ENCODE measurements at places on chromosomes 2 and 18. TPM values are rescaled to one million over a fixed set of nuclear protein-coding genes. Genes with fewer than 3 reads are reported as not detected.

B4GALT6 gene
- total RNA-seq: 1.4 TPM

DNA sequence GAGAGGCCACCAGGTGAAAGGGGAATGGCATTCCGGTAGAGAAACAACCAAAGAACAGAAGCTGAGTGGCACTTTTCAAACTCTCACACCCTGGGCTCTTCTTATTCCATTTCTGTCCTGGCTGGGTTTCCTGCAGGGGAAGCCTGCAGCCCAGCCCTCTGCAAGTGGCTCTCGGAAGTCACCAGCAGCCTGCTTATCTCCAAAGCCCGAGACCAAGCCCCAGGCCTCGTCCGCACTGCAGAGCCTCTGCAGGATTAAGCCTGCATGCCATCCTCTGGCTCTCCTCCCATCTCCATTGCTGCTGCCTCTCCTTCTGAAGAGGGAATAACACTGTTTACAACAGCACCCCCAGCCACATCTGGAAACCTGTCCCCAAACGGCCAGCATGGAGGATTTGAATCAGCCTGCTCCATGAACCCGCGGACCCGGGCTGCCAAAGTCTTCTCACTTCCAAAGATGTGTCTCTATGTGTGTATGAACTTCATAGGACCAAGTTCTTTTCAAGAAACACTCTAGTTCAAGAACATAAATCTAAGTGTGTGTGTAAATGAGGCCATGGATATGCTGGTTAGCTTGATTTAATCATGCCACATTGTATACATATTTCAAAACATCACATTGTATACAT, 54.2 kb downstream of the DIPK1C start:
- DNase-seq: no peak

DNA sequence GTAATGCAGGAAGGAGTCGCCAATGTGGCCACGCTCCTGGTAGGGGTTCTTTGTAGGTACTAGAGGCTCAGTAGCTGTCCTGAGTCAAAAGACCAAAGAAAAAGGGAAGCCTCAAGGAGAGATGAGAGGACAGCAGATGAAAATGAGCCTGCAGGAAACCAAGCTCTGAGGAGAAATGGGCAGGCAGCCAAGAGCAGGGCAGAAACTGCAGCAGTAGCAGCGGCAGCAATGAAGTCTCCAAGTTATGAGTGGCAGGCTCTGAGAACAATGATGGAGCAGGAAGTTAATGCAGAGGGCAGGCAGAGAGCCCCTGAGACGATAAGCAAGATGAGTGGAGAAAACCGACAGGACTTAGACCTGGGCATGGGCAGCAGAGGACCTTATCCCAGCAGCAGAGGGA, 48.2 kb upstream of the TMEM200C start:
- DNase-seq: no peak

C2orf78 gene
- not detected for total RNA-seq

GRCh38 chr2:70868970-70869369, 33.4 kb upstream of the CD207 start:
- DNase-seq: no peak

DNA sequence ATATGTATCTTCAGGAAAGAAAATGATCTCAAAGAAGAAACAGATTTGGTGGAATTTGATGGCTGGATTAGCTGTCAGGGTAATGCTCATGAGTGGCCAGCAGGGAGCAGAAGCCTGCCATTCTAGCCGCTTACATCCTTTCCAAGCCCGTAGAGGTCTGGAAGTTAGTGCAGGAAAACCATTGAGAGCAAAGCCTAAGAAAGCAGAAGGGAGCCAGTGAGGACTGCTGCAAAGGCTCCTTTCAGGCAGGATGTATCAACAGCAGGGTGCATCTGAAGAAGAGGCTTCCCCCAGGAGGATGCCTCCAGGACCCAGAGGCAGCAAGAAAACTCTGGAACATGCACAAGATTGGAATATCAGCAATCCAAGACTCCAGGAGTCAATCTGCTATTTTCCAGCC, 22.9 kb upstream of the LBH start:
- peak; percentile 76 for DNase-seq

ATP6V1B1 gene
- total RNA-seq: not detected

COLEC12 gene
- not detected for total RNA-seq

GRCh38 chr2:46967990-46968647, 52.5 kb upstream of the MCFD2 start:
- DNase-seq: peak; percentile 87

DNA sequence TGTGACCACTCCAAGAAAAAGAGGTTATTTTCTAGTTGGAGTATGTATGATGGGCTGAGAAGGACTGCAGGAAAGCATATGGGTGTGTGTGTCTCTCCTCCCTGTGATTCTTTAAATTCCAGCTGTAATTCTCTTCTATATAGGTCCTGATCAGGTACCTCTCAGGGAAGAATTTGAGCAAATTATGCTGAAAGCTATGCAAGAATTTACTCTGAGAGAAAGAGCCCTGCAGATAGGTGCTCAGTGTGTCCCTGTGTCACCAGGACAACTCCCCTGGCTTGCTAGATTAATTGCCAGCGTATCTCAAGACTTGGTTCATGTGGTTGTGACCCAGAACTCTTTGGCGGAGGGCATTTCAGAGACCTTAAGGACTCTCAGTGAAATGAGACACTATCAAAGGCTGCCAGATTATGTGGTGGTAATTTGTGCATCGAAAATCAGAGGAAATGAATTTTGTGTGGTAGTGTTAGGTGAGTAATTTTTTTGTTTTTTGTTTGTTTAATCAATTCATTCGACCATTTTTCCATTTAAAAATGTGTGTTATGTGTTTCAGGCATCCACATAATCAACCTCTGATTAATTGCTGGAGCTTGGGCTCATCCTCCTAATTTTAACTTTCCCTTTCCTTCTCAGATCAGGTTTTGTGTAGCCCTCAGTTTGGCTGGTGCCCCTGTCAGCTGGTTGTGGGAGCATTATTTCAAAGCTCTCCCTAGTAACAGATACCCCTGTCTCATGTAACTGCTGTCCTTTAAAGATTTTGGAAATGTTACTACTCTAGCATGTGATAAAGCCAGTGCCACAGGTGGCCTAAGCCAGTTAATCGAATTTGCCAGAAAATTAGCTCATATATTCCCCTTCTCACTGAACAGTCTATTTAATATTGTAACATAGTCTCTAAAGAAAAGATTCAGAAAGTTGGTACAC, 150.9 kb downstream of the ESCO1 start:
- DNase-seq: no peak

CROCC2 gene
- not detected for total RNA-seq

- DNase-seq: no peak
Measured at GRCh38 chr2:157748371-157749142, 119.9 kb upstream of the ACVR1C start.

GMPPA gene
- 85.7 TPM for total RNA-seq

SOX11 gene
- not detected for total RNA-seq

- peak; percentile 37 for DNase-seq
Measured at GRCh38 chr2:239246723-239247122, 154.1 kb downstream of the HDAC4 start.

REG3A gene
- not detected for total RNA-seq

DNA sequence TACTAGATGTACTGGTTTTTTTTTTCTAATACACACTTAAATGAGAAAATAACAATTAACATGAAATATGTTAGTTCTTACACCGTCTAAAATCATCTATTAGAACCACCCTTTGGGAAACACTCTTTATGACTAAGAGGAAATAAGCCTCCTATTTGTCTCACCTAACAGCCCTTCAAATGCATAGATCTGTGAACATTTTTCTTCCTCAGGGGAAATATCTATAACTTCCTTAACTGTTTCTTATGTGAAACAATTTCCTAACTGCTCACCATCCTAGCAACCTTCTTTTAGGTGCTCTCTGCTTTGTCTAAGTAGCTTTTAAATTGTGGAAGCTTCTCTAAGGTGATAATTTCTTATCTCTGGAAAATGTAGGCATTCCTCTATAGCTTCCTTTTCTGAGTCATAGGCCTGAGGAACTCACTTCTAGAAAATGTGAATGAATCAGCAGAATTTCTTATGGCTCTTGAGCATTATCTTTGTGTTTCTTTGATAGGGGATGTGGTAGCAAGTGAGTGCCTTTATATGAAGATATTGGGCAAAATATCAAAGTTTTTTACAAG, 56.1 kb downstream of the CNTNAP5 start:
- DNase-seq: peak; percentile 15

FEV gene
- total RNA-seq: 0.07 TPM

- DNase-seq: peak; percentile 16
Measured at GRCh38 chr2:99615247-99615771, 125.5 kb upstream of the REV1 start.

DNA sequence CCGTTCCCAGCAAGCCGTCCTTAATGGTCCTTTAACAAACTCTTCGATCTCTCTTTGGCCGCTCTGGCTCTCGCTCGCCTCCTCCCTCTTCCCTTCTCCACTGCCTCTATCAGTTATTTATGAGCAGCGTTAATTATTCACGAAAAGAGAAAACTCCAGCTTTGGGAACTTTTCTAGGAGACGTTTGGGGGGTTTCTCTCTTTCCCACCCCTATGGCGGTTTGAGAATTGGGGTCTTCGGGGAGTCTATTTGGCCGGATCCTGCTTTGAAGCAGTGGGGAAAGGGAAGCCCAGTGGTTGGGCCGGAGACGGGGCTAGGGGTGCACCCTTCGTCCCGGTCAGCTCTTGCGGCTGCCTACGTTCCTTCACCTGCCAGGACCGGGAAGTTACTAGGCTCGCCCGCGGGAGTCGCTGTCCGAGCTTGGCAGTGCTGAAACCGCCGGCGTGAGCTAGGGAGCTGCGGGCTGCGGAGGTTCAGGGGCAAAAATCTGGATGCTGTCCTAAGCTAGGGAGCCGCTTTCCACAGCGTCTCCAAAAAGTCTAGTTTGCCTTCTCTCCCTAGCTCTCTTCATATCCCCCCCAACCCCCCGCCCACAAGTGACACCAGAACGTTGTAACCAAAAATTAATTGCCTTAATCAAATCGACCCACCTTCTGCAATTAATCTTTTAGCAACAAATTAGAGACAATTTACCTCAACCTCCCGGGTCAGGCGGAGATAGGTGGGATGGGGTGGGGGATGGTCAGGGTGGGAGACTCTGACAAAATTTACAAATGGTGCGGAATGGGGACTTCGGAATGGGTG, 8.9 kb upstream of the SKOR2 start:
- peak; percentile 9 for DNase-seq

OR6B3 gene
- total RNA-seq: not detected

GRCh38 chr18:8373486-8373885, 235.8 kb upstream of the RAB12 start:
- peak; percentile 19 for DNase-seq

DNA sequence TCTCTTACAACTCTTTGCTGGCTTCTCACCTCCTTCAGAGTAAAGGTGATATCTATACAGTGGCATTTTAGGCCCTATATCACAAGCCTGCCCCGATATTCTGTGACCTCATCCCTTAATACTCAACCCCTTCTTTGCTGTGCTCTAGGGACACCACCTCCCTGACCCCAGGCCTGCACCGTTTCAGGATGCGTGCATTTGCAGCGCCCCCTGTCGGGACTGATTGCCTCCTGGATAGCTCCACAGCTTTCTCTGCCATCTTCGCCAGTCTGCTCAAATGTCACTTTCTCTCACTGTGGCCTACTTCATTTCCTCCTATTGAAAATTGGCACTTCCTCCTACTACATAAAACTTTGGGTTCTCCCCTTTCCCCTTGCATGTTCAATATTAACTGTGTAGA, 289.6 kb downstream of the SOCS6 start:
- DNase-seq: no peak

SERPINB12 gene
- not detected for total RNA-seq

DNA sequence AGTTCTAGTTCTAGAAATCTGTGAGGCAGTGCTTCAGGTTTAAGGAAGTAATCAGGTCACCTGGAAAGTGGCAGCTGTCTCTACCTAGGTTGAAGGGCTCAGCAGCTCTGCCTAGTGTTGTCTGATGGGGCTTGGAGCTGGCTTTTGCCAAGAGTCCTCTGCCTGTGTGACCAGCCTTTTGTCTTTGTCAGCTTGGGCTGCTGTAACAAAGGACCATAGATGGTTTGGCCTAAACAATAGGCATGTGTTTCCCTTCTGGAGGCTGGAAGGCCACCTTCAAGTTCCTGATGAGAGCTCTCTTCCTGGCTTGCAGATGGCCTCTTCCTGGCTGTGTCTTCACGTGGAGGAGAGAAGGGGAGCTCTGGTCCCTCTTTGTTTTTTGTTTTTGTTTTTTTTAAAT, 13.3 kb downstream of the UBE2F start:
- no peak for DNase-seq

GRCh38 chr2:170155022-170155722, 22.8 kb upstream of the MYO3B start:
- DNase-seq: peak; percentile 74

IL37 gene
- total RNA-seq: 2.6 TPM

PRSS56 gene
- not detected for total RNA-seq

GRCh38 chr2:159506202-159506601, 110.1 kb downstream of the BAZ2B start:
- DNase-seq: no peak

- peak; percentile 69 for DNase-seq
Measured at GRCh38 chr2:139652385-139652784, 872.2 kb upstream of the NXPH2 start.

ACVR1C gene
- total RNA-seq: 0.40 TPM

Measured in PC-3 (cell line).